ENCODE measurements at places on chromosomes 6 and 20. TPM values are rescaled to one million over a fixed set of nuclear protein-coding genes. Genes with fewer than 3 reads are reported as not detected.

DNA sequence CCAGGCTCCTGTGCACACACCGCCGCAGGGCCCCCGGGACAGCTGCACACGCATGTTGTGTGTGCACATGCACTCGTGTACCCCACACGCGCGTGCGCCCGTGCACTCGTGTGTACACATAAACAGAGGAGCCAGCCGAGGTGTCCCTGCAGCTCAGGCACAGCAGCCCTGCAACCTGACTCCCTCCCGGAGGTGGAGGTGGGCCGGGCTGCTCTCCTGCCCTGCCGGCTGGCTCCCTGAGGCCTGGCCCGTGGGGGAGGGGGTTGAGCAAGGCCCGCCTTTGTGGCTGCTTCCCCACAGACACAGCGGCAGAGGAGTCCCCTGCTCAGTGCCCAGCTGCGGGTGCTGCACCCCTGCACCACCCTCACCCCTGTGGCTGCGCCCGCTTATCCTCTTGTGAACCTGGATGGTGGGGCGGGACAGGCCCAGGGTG lies 624 bp downstream of the RBBP8NL start:
- peak; percentile 53 for DNase-seq

DNA sequence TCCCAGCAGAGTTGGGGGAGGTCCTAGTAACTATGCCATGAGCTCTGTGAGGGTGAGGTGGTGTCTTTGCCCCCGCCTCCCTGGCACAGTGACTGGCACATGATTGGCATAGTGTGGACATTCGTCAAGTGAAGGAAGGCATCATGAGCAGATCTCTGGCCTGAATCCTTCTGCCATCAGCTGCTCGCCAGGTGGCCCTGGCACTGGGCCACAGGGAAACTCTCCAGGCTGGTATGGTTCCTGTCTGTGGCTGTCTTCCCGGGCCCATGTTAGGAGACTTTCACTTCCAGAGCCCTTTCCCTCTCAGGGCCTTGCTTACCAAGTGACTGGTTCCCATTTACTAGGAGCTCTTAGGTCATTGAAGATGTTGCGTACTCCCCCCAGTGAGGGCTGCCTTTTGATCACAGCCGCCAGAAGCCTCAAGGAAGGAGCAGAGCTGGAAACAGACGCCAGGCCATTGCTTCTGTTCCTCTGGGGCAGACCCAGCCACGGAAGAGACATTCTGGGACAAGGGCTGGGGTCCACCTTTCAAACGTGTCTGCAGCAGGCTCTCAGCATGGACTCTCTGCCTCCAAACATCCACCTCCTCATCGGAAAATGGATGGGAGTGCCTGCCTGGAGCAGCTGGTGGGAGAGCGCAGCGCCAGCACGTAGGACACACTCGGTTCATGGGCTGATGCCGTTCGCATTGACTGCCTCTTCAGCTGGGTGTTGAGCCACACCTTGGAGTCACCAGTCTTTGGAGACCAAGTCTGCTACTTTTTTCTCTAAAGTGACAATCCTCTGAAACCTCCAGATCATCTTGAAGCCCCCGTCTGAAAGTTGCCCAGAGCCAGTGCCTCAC lies 67.2 kb downstream of the PTPN1 start:
- no peak for DNase-seq

DNA sequence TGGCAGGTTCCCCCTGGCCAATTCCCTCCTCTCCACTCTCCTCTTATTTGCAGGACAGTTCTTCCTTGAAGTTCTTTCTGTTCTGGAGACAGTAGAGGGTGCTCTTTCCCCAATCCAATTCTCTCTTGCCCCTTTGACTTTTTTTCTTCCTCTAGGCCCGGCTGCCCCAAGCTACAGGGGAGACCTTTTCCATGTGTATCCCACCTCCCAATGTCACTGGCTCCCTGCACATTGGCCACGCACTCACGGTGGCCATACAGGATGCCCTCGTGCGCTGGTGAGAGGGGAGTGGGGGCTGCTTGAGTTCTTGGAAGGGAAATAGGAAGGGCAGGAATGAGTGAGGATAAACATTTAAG lies 1.5 kb downstream of the VARS2 start:
- DNase-seq: peak; percentile 75

DNA sequence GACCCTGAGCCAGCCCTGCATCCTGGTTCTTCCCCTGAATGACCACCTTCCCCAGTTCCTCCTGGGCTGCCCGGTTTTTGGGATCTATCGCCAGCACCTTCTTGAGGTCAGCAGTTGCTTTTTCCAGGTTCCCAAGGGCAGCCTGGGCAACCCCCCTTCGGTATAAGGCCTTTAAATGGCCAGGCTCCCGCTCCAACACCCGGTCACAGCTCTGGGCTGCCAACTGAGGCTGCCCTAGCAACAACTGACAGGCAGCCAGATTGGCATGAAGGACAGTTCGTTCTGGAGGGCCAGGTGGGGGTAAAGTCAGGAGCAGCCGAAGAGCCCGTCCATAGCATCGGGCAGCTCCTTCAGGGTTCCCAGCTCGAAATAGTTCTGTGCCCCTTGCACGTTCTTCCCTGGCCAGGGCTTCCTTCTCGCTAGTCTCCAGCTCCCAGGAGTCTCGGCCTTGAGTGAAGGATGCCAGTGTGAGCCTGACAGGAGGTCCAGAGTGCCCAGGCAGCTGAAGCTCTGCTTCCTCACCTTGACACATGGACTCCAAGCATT lies 778 bp upstream of the ATF6B start:
- DNase-seq: no peak

- DNase-seq: no peak
These were observed 56.5 kb upstream of the TENT5A start for GRCh38 chr6:81808851-81809570.

- DNase-seq: no peak
These were observed 768.8 kb upstream of the SLC35B3 start for GRCh38 chr6:9204171-9204570.

GRCh38 chr20:51132279-51132678 lies 109.4 kb upstream of the KCNG1 start:
- DNase-seq: no peak

DNA sequence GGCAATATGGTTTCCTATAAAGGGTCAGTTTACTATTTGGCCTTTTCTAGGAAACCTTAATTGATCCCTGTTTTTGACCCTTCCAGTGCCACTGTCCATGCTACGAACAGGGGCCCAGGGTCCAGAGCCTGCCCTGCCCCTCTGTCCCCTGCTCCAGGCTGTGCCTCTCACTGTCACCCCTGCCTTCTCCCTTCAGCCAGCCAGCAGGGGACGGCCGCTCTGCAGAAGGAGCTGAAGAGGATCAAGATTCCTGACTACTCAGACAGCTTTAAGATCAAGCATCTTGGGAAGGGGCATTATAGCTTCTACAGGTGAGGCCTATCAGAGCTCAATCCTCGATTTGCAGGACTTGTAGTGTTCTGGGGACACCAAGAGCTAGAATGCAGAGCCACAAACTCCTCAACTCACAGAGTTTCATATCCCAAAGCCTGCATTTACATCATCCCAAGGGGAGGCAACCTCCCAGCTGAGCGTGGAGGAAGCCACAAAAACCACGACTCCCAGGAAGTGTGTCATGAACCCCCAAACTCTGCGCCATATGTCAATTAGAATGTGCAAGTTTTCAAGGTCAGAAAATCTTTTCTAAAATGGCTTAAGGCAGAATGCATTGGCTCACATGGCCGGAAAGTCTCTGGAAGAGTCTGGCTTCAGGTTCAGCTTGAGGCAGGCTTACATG lies 3.6 kb downstream of the BPI start:
- DNase-seq: no peak

DNA sequence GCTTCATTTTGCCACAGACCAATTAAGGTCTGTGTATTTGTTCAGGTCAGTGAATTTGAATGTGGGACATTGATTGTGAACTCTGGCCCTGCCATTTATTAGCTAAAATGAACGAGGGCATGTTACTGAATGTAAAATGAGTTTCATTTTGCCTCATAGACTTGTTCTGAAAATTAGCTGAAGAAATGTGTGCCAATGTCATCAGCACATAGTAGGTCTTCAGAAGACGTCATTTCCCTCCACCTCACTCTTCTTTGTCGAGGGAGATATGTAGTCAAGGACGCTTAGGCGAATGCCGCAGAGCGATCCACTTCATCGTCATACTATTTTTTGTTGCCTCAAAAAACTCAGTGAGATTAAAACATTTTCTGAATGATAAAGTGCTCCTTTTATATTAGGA lies 291.7 kb downstream of the SMOC2 start:
- no peak for DNase-seq

GRCh38 chr6:134341999-134342567 lies 24.2 kb upstream of the SGK1 start:
- DNase-seq: no peak

DNA sequence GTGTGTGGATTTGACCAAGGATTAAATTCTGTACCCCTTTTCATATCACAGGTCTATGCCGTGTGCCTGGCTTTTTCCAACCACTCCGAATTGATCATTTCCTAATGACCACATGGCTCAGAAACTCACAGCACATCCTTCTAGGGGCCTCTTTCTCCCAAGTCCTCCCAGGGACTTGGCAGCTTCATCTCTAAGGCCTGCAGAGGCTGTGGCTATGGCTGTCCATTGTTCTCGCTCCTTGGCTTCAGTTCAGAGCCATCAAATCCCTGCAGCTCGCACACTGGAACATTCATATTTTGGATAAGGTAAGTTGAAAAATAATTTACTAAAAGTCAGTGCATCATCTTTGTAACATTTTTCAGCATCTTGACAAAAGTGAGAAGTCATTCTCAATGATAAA lies 497.2 kb upstream of the CDH4 start:
- no peak for DNase-seq

GRCh38 chr6:107421696-107422256 lies 37.6 kb downstream of the PDSS2 start:
- no peak for DNase-seq

GRCh38 chr6:67802771-67803170 lies 832.3 kb upstream of the ADGRB3 start:
- DNase-seq: peak; percentile 11

DNA sequence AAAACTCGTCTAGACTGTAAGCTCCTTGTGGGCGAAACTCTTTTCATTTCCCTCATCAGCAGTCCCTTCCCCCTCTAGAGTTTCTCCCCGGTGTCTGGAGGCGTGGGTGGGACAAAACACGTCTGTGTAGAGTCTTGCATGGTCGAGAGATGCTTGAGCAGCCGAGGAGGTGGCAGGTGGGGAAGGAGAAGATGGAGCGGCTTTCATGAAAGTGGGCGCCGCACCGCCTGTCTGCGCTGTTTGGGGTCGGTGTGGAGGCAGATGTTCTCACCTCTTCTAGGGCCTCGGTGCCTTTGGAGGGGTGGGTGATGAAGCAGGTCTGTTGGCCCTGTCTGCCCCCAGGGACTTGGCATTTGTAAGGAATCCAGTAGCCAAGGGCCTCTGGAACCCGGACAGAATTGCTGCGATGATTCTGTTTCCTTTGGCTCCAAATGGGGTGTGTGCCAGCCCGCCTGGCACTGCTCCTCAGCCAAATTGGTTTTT lies 1.2 kb downstream of the BRPF3 start:
- no peak for DNase-seq

DNA sequence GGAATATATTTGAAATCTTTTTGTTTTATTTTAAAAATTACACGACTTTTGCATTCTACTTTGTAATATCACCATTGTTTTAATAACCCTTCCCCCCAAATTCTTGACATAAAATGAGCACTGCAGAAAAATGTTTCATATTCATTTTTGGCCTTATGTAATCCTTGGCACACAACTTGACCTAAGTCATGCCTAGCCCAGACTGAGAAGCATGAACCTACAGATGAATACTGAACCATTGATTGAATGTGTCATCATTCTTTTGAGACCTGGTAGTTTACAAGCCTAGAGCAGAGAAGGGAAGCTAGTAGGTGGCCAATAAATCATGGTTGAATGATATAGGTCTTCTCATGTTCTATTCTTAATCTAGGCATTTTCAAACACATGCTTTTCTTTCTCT lies 89.4 kb upstream of the EDN1 start:
- no peak for DNase-seq

DNA sequence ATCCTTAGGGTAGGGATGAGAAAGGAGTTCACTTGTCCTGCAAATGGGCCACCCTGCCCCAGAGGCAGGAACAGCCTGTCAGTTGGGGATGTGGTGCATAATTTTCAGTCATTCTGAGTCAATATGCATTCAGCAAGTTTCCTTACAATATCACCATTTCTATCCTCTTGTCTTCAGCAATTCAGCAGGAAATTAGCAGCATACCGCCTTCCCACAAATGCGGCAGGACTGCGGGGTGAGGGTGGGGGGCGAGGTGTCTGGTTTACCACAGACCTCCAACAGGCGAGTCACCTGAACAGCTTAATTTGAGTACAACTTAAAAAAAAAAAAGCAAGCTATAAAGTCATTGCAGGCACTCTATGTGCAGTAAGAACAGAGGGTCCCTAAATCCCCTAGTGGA lies 126.8 kb downstream of the MAP3K7 start:
- DNase-seq: no peak

GRCh38 chr6:119267126-119267905 lies 82.2 kb downstream of the MAN1A1 start:
- DNase-seq: no peak

DNA sequence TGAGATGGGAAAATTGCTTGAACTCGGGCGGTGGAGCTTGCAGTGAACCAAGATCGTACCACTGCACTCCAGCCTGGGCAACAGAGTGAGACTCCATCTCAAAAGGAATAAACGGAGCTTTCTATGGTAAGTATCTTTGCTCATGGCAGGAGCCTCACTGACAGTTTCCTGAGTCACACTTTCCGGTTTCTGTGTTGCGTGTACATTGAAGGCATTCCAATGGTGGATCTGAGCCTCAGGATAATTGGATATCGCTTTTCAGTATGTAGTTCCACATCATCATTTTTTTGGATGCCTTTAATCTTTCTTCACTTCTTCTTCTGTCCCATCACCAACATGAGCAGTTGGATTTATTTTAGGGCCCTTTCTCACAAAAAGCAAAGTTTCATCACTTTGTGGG lies 28.6 kb upstream of the GTSF1L start:
- no peak for DNase-seq

DNA sequence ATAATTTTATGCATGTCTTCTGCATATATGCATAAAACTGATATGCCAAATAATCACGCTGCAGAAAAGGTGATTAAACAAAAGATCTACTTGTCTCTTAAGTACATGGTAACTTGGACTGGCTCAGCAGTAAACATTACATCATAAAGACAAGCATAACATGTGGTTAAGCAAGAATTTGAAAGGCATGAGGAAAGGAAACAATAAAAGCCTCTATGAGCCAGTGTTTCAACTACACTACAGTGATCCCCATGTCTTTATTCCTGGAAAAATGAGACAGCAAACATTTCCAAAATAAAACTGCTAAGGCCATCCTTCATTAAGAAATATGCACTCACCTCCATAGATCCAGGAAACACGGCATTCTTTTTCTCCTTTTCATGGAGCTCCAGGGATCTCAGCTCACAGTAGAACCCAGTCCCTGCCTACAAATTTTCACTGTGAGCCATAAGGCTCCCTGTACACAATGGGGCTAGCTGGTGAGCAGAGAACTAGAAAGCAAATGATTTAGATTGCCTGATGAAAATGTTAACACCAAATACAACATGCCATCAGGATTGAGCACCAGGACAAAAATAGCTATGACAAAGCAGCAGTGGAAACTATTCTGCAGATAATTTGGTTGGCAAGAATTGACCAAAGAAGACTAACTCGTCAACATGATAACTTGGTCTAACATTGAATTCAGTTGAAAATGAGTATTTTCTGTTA lies 156.1 kb downstream of the COL21A1 start:
- no peak for DNase-seq

Gene DEFB124
- polyA plus RNA-seq: not detected

Gene KCNK15
- 0.09 TPM for polyA plus RNA-seq

Gene SNPH
- polyA plus RNA-seq: 3.2 TPM

Gene BPI
- polyA plus RNA-seq: 0.28 TPM
